ENCODE measurements at places on chromosomes 3 and 15.

DNA sequence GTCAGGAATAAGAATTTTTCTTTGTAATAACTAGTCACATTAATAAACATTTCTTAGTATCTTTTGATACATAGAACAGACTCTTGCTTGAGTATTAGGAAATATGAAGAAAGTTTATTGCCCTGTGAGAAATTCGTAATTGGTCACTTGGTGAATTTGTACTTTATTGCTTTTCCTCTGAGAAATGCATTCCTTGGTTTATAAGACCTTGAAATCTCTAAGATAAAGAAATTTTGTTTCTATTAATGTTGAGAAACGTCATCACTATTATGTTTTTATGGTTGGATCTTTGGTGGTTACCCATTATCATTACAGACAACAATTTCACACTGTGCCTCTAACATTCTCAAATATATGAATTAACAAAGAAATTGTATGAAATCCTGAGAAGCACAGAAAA is 652.0 kb upstream of the NECTIN3 start:
- no peaks in the 10 kb centered on the region for H3K4me1 ChIP-seq
- no peak for ATAC-seq
- no peak overlapping the region for H3K4me3 ChIP-seq
- no peaks in the 10 kb centered on the region for H3K36me3 ChIP-seq
- no peaks in the 10 kb centered on the region for H3K27me3 ChIP-seq

DNA sequence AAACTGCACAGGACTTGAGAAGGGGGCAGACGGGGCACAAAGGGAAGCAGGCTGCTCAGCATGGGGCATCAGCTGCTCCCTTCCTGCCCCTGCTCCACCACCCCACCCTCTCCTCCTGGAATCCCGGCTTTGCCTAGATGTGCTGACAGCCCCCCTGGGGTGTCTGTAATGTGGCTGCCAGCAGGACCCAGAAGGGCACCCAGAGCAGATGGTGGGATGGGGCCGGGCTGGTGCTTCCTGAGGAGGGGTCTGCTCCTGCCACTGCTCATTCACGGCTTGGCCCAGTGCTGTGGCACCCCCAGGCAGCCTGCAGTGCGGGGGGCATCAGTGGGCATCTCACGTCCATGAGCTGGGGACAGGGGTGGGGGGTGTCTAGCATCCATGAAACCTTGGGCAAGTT is 10.2 kb downstream of the H1-8 start:
- H3K27ac ChIP-seq, result no peak overlapping the region
- H3K4me1 ChIP-seq, result peaks cover 6% of the 10 kb centered on the region
- no peaks in the 10 kb centered on the region for H3K36me3 ChIP-seq
- no peak for ATAC-seq

GRCh38 chr3:124773351-124774326 is 43.4 kb downstream of the UMPS start:
- no peak overlapping the region for H3K4me3 ChIP-seq
- H3K4me1 ChIP-seq, result peaks cover 26% of the 10 kb centered on the region
- H3K27ac ChIP-seq, result no peak overlapping the region
- no peaks in the 10 kb centered on the region for H3K27me3 ChIP-seq

DNA sequence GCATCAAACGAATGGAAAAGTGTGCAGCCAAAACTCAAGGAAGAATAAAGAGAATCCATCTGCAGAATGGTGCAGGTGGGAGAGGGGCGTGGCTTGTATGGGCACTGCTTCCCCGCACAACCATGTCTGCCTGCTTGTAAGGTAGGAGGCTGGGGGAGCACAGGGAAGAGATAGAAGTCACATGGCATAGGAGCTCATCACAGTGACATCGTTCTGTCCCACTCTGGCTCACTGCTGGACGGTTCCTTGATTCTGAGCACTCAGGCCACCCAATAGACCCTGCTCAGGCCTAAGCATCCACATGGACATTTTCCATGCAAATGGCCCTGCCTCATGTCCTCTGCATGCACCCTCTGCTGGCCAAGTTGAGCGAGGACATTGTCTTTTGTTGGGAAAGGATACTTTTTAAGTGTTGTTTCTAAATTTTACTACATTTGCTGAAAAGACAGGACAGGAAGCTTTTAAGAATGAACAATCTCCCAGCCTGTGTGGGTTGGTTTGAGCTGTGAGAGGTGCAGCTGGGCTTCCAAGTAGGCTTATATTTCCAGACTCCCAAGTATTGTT is 3.1 kb downstream of the MYLK start:
- H3K4me1 ChIP-seq, result peaks cover 22% of the 10 kb centered on the region
- no peak overlapping the region for H3K27ac ChIP-seq
- H3K27me3 ChIP-seq, result no peaks in the 10 kb centered on the region
- no peaks in the 10 kb centered on the region for H3K36me3 ChIP-seq
- ATAC-seq, result no peak

- H3K27me3 ChIP-seq, result no peaks in the 10 kb centered on the region
- no peak overlapping the region for H3K27ac ChIP-seq
- no peak overlapping the region for H3K4me3 ChIP-seq
- peak; percentile 57 for ATAC-seq
- H3K4me1 ChIP-seq, result no peaks in the 10 kb centered on the region
- H3K36me3 ChIP-seq, result no peaks in the 10 kb centered on the region
Observed at GRCh38 chr3:79258479-79258878, 509.3 kb downstream of the ROBO1 start.

DNA sequence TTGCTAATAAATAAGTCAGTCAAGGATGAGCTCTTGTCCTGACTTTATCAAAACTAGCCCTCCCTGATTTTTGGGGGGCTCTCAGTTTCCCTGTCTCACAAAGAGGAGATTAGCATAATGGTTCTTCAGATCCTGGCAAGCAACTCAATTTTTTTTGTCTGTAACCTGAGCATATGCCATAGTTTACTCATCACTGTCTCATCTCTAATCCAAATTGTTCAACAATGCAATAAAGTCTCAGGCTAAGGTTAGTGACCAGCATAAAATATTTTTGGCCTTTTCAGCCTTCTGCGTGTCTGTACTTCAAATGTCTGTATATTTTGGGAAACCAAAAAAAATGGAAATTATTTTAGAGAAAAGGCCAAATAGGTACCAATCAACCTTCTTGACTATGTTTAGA is 465.6 kb upstream of the TPRG1 start:
- no peak for ATAC-seq
- peak overlapping the region; percentile 50 for H3K27ac ChIP-seq
- no peaks in the 10 kb centered on the region for H3K27me3 ChIP-seq
- H3K36me3 ChIP-seq, result peaks cover 3% of the 10 kb centered on the region
- H3K4me3 ChIP-seq, result no peak overlapping the region

DNA sequence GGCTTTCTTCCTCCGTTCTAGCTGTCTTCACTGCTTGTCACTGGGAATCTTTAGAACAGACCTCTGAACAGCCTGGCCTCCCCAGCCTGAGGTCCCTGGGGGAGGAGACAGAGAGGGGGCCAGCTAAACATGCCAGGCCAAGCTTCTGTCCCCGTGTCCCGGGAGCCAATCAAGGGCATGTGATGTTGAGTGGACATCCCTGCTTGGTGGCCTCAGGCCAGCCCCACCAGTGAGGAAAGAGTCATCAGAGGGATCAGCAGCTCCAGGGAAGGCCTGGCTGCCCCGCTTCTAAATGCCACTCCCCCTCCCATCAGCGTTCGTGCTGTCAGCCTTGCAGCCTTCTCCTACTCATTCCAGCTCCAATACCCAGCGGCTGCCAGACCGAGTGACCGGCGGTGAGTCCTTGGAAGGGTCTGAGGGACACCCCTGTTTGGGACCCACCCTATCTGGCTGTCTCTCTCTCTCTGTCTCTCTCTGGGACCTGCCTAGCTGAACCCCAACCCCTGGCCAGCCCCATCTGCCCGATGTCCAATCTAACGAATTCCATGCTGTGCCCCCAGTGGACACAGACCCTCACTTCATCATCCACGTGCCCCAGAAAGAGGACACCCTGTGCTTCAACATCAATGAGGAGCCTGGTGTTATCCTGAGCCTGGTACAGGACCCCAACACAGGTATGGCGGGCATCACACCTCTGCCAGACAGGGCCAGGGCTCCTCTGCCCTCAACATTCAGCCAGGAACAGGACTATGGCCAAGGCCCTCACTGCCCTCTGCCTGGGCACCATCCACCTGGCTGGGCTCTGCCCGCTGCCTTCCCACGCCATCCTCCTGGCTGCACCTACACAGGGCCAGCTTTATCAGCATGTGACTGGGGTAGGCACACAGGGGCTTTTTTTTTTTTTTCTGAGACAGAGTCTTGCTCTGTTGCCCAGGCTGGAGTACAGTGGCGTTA is 6.6 kb upstream of the ITIH3 start:
- H3K4me3 ChIP-seq, result no peak overlapping the region
- H3K36me3 ChIP-seq, result no peaks in the 10 kb centered on the region
- H3K27me3 ChIP-seq, result no peaks in the 10 kb centered on the region
- no peaks in the 10 kb centered on the region for H3K4me1 ChIP-seq
- peak; percentile 28 for ATAC-seq

DNA sequence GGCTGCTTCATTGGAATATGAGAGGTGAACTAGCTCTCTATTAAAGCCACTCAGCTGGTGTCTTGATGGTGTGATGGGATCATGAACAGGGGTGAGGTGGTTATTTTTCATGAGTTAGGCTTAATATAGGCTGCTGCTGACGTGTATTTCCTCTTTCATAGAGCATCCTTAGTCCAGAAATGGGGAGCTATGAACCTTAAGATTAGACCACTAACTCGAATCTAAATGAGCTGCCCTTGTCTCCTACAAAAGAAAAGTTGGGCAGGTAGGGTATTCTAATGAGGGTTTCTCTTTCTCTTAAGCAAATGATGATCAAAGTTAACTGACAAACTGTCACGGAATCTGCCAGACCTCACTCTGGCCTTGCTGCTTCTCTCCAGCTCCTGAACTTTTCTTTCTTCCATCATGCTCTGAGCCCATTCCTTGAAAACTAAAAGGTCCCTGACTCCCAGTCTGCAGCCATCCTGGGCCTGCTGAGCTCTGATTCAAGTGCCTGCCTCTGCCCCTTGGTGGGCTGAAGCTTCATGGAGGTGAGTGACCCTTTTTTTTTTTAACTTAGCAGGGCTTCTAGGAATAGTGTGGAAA is at the start of gene TRIM69:
Gene TRIM69, plus strand, starts transcription at position 348 of the 585 bp plus-strand sequence. Its CDS starts 177 bp downstream, at position 525.
- no peak for ATAC-seq
- H3K4me1 ChIP-seq, result no peaks in the 10 kb centered on the region
- H3K4me3 ChIP-seq, result no peak within 1 kb of the TSS
- peaks cover 12% of the 10 kb centered on the region for H3K36me3 ChIP-seq
- H3K27ac ChIP-seq, result no peak within 1 kb of the TSS

GRCh38 chr3:149534671-149535332 is 60.3 kb downstream of the TM4SF4 start:
- H3K27me3 ChIP-seq, result no peaks in the 10 kb centered on the region
- no peak overlapping the region for H3K4me3 ChIP-seq
- H3K36me3 ChIP-seq, result no peaks in the 10 kb centered on the region
- H3K27ac ChIP-seq, result peak overlapping the region; percentile 82

DNA sequence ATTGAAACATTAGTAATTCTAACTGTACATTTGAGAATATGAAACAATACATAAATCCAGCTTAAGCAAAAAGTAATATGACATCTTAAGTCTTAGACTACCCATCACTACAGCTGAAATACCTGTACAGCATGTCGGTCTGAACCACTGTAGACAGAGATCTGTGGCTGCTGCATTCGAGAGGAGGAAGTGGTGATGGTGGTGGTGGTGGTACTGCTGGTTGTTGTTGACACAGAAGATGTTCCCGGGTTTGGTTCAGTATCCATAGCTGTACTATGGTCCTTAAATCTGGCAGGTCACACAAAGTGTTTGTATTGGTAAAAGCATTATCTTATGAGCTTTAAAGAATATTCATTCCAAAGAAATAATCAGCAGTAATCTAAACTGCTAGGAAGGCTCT is 2.9 kb downstream of the PHC3 start:
- no peak for ATAC-seq
- no peak overlapping the region for H3K27ac ChIP-seq
- peaks cover 50% of the 10 kb centered on the region for H3K36me3 ChIP-seq
- no peaks in the 10 kb centered on the region for H3K27me3 ChIP-seq

GRCh38 chr15:69412274-69412673 is 1.9 kb upstream of the KIF23 start:
- H3K36me3 ChIP-seq, result no peaks in the 10 kb centered on the region
- no peak for ATAC-seq
- no peak overlapping the region for H3K4me3 ChIP-seq
- H3K4me1 ChIP-seq, result peaks cover 19% of the 10 kb centered on the region

DNA sequence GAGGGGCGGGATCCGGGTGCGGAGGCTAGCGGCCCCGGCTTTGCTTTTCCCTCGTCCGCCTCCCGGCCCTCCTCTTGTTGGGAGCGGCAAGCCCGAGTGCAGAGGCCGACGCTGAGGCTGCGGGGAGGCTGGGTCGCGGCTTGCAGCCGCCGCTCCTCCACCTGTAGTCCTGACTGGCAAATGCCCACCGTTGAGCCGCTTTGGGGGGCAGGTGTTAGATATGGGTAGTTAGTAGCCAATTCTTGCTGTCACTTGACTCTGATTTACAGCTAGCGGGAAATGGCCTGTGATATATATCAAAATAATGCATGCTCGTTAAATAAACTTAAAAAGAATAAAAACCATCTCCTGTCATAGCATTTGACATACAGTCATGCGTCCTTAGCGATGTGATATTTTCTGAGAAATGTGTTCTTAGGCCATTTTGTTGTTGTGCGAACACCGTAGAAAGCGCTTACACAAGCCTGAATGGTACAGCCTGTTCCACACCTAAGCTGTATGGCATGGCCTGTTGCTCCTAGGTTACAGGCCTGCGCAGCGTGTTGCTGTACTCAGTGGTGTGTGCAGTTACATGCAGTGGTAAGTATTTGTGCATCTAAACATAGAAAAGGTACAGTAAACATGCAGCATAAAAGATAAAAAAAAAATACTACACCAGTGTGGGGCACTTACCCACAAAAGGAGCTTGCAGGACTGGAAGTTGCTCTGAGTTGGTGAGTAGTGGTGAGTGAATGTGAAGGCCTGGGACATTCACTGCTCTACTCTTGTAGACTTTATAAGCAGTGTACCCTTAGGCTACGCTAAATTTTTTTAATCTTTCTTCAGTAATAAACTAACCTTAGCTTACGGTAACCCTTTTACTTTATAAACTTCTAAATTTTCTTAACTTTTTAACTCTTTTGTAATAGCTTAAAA is 873 bp downstream of the CAPN7 start:
- H3K36me3 ChIP-seq, result peaks cover 13% of the 10 kb centered on the region
- H3K27me3 ChIP-seq, result no peaks in the 10 kb centered on the region
- peak overlapping the region; percentile 73 for H3K4me3 ChIP-seq
- peaks cover 53% of the 10 kb centered on the region for H3K4me1 ChIP-seq
- H3K27ac ChIP-seq, result peak overlapping the region; percentile 85
- peak; percentile 39 for ATAC-seq

- H3K27ac ChIP-seq, result no peak overlapping the region
- H3K4me3 ChIP-seq, result no peak overlapping the region
- peaks cover 30% of the 10 kb centered on the region for H3K27me3 ChIP-seq
- H3K36me3 ChIP-seq, result no peaks in the 10 kb centered on the region
- ATAC-seq, result no peak
Observed at GRCh38 chr3:197019021-197019420, 10.6 kb downstream of the MELTF start.

DNA sequence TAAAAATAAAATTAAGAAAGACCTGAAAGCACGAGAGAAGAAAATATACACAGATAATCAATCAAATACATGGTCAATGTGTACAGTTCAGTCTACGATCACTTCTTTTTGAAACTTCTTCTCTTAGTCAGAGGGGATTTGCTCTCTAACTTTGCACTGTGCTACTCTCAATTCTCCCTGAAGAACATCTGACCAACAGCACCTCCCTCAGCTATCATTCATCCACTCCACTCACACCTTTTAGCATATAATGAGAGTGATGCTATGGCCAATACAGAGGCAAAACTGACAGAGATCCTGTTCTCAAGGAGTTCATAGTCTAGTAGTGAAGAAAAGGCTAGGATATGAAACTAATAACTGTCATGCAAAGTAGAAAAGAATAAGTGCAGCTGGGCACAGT is 45.9 kb downstream of the P3H2 start:
- H3K4me3 ChIP-seq, result no peak overlapping the region
- no peaks in the 10 kb centered on the region for H3K36me3 ChIP-seq
- peaks cover 28% of the 10 kb centered on the region for H3K4me1 ChIP-seq
- no peak overlapping the region for H3K27ac ChIP-seq
- ATAC-seq, result no peak

Data from gastroesophageal sphincter (tissue), 4 donors.